ENCODE measurements at places on chromosomes 12 and 14.

- peak; percentile 56 for DNase-seq
These were observed 130.3 kb upstream of the RBM19 start for GRCh38 chr12:114096461-114096860.

GRCh38 chr14:24712909-24713308, 78.9 kb upstream of the GZMB start:
- no peak for DNase-seq

GRCh38 chr14:92582706-92583452, 69.3 kb downstream of the RIN3 start:
- DNase-seq: no peak

DNA sequence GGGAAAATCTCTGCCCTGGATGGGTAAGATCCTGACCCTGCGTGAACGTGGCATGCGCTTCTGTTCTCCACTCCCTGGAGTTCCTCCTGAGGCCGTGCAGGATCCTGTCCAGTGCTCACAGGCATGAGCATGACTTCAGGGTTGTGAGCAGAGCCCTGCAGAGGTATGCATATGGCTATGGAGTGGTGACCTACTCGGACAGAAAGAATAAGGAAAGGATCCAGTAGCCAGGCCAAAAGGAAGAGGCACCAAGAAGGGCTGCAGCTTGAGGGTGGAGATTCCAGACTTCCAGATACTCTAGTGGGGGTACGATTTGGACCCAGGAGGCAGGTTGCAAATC, 20.8 kb upstream of the CD27 start:
- no peak for DNase-seq

GRCh38 chr14:68943107-68943506, 36.0 kb downstream of the ACTN1 start:
- no peak for DNase-seq

DNA sequence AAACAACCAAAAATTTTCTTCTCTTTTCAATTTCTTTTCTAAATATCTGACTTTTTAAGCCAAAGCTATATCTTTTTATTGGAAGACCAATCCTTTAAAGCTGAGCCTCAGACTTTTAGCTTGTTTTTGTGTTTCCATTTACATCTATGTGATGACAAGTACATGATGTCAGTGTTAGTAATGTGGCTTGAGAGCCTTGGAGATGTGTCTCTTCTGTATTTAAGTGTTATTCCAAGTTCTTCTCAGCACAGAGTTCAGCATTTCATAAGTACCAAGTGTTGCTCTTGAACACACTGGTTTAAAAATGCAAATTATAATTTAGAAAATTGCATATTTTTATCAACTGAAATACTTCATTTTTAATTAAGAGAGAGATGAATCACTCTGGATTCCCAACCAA, 948.9 kb upstream of the FLRT2 start:
- no peak for DNase-seq

- no peak for DNase-seq
These were observed 29.4 kb upstream of the KCNA5 start for GRCh38 chr12:5014269-5014668.

DNA sequence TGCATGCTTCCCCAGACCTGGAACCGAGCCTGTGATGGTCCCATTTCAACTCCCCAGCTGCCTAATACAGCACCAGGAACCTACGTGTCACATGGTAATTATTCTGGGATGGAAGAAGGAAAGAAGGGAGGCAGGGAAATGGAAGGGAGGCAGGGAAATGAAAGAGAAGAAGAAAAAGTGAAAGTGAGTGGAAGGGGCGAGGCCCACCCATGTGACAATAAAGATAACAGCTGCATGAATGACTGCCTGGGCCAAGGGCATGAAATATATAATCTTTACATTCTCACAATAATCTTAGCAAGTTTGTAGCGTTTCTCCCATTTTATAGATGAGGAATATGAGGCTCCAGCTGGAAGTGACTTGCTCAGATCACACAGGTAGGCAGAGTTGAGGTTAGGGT, 245.0 kb upstream of the PWP1 start:
- DNase-seq: no peak

DNA sequence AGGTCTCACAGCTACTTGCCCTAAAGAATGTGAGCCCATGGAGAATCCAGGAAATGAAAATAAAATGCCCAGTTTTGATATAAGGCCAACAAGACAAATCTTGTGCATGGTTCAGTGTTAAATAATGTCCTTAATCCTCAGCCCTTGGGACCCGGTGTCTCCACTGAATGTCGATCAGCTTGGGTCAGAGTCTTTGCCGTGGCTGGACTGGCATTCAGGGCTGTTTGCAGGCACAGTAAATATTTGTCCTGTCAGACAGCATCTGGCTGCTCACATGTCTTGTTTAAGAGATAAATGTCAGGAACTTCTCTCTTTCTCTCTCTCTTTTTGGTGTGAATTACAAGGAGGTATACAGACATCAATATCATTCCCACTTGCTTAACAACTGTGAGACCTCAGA, 452.5 kb downstream of the FUT8 start:
- DNase-seq: no peak

DNA sequence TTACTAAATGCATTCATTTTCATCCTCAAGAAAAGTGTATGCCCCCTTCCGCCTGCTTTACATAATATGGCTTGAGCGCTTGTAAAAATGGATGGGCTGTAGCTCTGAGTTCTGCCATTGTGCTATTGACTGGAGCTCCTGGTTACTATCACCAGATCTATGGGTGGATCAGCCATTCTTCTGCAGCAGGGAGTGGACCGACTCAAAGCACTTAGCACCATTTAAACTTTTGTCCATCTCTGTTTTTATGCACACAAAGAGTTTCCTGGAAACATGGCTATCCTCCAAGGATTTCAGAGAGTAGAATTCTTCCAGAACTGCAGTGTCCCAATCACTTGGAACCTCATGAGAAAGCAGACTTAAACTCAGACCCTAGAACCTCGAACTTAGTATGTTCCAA, 4.5 kb upstream of the NUMB start:
- DNase-seq: no peak

DNA sequence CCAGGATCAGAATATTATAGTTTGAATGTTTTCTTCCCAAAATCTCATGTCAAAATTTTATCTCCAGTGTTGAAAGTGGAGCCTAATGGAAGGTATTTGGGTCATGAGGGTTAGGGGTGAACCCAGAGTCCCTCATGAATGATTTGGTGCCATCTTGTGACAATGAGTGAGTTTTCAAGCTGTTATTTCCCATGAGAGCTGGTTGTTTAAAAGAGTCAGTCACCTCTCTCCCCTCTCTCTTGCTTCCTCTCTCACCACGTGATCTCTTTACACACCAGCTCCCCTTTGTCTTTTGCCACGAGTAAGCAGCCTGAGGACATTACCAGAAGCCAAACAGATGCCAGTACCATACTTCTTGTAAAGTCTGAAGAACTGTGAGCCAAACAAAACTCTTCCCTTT, 561.6 kb downstream of the RERGL start:
- DNase-seq: no peak

DNA sequence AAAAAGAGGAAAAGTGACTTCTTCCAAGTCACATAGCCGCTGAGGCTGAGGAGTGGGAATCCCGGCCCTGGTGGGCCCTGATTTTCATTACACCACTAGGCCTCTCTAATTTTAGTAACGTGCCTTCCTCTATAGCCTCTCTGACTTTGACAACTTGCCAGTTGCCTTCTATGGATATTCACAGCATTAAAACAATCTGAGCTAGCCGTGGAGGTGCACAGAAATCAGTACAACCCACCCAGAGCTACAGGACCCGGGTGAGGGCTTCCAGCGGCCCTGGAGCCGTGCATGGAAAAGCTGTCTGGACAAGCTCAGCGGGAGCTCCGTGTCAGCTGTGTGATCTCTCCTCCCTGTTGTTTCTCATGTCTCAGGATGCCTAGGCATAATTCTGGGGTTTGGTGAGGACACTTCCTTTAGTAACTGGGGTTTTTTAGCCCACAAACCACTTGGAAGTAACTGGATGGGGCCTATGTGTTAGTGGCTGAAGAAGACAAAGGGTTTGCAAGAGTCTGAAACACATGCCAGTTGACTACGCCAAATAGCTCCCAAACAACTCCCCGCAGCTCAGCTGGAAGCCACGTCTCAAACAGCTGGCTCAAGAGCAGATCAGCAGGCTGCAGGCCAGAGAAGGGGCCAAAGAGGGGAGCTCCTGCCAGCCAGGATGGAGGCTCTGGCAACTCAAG, 53.0 kb downstream of the SSH1 start:
- peak; percentile 80 for DNase-seq

DNA sequence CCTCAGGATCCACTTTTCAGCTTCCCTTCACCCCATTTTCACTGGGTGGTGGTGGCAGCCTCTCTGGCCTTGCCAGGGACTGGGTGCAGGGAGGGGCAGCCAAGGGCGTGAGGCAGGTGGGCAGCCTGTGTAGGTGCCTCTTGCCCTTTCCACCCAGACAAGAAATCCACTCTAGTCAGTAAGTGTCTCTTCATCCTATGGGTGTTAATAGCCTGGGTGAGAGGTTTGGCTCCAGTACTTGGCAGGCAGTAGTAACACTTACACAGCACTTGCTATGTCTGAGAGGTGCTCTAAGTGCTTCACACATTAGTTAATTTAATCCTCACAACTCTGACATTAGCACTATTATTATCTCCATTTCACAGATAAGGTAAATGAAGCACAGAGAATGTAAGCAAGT, 171.9 kb downstream of the EMP1 start:
- DNase-seq: no peak

- no peak for DNase-seq
These were observed 133.2 kb upstream of the NOVA1 start for GRCh38 chr14:26730929-26731618.

GRCh38 chr12:107145397-107145796, 52.0 kb upstream of the CRY1 start:
- DNase-seq: no peak

- no peak for DNase-seq
These were observed 2.6 kb upstream of the WNT10B start for GRCh38 chr12:48973941-48974673.

GRCh38 chr12:16238661-16239060, 38.8 kb downstream of the SLC15A5 start:
- DNase-seq: peak; percentile 0

GRCh38 chr12:54565310-54565985, 16.0 kb downstream of the PDE1B start:
- no peak for DNase-seq

GRCh38 chr12:87254381-87255030, 774.7 kb downstream of the C12orf50 start:
- DNase-seq: no peak
